Stimulated activated CD4-positive, alpha-beta T cell treated with anti-CD3 and anti-CD28 coated beads, TNF-alpha, amount 100 ng/mL, for 1 hour (primary cell): ENCODE measurements at places on chromosomes 3 and 15.

DNA sequence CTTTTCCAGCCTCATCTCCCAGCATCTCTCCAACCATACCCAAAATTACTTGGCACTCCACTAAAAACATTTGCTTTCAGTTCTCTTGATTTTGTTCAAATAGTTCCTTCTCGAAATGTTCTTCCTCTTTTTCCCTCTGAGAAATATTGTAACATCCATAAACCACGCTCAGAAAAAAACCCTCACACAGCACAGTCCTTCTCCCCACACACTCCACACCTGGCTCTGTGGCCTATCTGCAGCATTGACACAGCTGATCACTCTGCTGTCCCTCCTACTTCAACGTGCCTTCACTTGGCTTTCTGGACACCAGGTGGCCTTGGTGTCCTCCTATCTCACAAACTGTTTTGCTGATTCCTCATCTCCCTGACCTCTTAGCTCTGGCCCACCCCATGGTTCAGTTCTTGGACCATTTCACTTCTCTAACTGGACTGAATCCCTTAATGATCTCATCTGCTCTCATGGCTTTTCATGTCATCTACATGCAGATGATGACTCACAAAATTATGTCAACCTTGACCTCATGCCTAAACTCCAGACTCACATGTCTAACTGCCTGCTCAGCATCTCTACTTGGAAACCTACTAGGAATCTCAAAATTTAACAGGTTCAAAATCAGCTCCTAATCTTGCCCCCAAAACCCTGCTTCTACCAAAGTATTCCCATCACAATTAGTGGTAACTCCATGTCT, 93.3 kb downstream of the TRIM42 start:
- no peak for DNase-seq

DNA sequence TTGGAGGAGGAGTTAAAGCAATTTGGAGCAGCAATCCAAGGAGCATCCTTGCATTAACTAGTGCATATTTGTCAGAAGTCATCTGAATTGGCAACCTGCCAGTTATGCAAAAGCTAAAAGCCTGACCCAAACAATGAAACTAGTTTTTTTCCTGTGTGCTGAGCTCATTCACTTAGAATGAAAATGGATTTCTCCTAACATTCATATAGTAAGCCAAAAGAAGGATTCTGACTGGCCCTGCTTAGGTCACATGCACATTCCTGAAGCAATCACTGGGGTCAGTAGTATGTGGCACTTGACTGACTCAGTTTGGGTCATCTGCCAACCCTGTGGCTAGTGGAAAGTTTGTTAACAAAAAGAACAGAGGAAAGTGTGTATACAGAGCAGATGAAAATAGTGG, 30.5 kb downstream of the OXSM start:
- no peak for DNase-seq

GRCh38 chr3:187769771-187770170, 24.5 kb upstream of the BCL6 start:
- DNase-seq: no peak

DNA sequence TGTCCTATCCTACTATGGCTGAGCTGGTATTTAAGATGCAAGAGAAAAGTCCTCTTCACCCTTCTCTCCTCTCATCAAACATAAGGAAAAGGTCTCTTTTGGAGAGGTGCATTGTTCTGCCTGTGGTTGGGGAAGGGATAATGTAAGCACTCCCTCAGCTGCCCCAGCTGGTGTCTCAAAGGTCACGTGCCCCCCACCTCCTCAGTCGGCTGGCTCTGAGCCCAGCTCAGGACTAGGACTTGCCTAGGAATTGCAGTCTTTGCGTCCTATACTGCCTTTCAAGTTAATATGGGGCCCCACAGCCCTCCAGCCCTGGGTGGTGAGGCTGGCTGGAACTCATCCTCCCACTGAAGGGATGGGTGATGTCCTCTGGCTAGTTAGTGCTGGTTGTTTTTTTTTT, 29.7 kb downstream of the OR4F15 start:
- no peak for DNase-seq

DNA sequence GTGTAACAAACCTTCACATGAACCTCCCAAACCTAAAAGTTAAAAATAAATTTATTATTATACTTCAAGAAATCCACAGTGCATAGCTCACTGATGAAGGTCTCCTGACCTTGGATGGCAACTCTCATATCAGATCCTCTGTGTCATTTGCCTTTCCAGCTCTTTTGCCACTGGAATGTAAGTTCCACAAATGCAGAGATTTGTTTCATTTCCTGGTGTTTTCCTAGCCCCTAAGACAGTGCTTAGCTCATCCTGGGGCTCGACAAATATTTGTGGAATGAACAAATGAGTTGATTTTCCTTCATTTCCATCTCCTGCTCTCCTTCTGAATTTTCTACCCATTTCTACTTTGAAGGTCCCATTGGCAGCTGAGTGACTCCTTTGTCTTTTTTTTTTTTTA, 56.0 kb downstream of the FRMD4B start:
- no peak for DNase-seq

DNA sequence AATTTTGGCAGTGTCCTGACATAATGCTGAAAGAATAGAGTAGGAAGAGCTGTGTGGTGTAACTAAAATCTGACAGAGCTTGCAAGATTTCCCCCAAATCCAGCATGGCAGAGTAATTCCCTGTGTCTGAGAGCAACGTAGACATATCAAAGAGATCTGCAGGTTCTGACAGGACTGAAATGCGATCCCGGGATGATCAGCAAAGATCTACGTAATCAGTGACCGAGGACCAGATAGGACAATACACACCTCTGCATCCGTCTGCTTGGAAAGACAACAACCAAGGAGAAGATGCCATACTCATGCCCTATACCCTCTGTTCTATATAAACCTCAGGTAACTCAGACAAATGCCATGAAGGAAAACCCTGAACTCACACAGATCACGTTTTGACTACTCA, 26.6 kb upstream of the SYNPR start:
- no peak for DNase-seq

- DNase-seq: no peak
These were observed 83.3 kb downstream of the IGF2BP2 start for GRCh38 chr3:185741586-185741985.

DNA sequence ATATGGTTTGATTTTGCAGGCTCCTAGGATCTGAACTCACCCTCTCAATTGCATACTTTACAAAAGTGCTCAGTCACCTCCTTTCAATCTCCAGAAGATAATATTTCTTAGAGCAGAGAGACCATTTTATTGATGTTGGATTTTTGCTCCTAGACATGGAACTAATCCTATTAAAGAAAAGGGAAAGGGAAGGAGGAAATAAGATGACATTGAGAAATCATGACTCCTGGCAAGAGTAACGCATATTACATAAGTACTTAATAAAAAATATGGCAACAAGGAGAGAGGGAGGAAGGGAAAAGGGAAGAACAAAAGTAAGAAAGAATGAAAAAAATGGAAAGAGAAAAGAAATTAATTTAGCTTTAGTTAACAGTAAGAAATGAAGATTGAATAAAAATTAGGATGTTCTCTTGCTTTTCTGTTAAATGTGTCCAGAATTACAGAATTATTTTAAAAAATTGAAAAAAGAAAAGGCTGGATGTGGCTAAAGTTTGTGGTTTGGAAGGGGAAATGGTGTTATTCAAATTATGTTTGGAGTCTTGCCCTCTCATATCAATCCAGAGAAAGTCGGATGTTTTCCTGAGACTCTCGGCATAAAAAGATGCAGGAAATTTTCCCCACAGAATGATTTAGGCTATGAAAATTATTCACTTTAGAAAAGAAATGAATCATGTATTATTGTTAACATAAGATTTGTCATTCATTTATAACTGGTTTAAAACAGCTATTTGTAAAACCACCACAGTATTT, 474.0 kb downstream of the FGF12 start:
- no peak for DNase-seq

GRCh38 chr15:33292717-33293307, 18.0 kb upstream of the RYR3 start:
- DNase-seq: no peak

DNA sequence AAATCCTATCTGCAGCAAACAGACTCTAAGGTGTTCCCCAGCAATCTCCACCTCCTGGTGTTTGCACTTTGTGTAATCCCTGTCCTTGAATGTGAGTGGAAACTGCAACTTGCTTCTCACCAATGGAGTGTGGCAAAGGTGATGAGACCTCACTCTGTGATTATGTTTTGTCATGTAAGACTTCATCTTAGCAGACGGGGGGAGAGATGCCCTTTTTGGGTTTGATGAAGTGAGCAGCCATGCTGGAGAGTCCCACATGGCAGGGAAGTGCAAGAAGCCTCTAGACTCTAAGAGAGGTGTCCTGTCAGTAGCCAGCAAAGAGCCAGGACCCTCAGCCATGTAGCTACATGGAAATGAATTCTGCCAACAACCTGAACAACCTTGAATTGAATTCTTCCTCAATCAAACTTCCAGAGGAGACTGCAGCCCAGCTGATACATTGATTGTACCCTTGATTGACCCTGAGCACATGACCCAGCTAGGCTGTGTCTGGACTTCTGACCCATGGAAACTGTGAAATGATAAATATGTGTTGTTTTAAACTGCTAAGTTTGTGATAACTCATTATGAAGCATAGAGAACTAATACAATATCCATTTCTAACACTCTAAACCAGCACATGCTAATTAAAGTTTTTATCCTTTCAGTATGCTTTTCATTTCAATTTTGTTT, 71.4 kb upstream of the RASGRF1 start:
- no peak for DNase-seq

DNA sequence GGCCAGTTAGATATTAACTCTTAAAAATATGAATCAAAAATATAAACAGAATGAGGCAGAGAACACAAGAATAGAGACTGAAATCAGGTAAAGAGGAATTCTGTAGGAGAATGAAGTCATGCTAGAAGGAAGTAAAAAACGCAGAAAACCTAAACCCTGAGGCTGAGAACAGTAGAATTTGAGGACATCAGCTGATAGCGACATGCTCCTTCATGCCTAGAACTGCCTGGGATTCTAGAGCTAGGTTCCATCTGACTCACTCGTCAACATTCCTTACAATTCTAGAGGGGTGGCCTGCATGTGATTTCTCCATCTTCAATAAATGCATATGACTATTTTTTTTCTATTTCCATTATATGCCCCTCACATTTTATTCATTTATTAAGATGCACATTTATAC, 343.0 kb downstream of the ROBO1 start:
- DNase-seq: no peak

- no peak for DNase-seq
These were observed 84.2 kb downstream of the NEDD4 start for GRCh38 chr15:55909036-55909811.

DNA sequence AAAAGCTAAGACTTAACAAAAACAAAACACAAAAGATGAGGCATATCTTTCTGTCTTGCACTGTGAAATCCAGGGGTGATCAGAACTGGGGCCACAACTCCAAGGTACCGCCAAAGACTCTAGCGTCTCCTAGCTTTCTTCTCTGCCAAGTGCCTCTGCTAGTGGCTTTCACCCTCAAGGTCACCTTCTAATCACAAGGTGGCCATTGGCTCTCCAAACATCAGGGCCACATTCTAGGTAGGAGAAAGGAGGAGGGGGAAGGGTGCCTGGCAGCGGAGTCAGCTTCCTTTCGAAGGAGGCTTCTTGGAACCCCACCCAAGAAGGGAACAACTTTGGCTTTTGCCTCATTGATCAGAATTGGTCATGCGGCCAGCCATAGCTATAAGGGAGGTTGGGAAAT, 168.8 kb upstream of the SMAD3 start:
- no peak for DNase-seq

DNA sequence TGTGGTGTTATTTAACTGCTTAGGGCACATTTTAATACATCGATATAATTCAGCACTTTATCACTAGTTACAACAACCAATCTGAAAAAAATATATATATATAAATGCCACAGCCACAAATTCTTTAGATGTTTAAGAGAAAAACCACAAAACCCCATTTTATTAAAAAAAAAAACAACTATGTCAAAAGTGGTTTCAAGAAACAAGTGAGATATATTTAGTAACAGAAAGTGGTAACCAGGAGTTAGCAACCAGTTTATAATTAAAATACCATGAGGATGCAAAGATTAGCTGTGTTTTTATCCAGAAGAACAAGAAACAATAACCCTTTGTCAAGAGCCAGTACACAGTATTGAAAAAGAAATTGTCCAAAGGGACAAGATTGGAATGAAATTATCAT, 14.8 kb upstream of the DIPK2A start:
- DNase-seq: no peak

DNA sequence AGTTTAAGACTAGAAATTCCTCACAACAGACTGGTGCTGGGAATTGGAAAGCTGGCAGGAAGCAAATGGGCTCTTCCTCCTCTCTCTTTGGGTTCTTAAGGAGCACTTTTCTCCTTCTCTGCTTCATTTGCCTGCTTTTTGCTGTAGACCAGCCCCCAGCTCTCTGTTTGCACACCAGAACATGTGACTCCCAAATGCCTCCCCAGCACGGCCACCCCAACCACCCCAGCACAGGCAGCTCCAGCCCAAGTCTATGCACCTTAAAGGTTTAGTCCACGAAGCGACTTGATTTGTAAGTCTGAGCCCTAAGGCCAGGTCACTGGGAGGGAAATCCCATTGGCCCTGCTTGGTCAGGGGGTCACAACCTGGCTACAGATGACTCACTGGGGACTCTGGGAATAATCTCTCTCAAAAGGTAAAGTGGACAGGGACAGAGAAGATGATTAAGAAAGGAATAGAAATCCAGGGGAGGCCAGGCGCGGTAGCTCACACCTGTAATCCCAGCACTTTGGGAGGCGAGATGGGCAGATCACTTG, 377.8 kb upstream of the PROK2 start:
- DNase-seq: no peak

- DNase-seq: no peak
These were observed 156.2 kb downstream of the ZMAT3 start for GRCh38 chr3:178915365-178915764.

GRCh38 chr3:196149375-196149774, 61.8 kb downstream of the ZDHHC19 start:
- no peak for DNase-seq

DNA sequence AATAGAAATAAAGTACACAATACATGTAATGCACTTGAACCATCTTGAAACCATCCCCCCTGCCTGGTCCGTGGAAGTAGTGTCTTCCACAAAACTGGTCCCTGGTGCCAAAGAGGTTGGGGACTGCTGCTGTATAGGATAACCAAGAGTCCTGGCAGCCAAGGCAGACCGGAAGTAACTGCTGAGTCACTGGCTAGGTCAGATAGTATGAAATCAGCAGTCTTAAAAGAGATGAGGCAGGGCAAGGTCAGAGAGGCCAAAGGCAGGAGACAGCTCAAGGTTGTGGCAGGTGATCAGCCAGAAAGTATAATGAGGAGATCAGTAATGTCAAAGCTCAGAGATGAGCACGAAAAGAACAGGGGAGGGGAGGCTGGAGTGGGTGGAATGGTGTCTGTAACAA, 60.2 kb downstream of the MAP3K13 start:
- no peak for DNase-seq
